ENCODE measurements at places on chromosomes 7 and 10. TPM values are rescaled to one million over a fixed set of nuclear protein-coding genes. Genes with fewer than 3 reads are reported as not detected.

DNA sequence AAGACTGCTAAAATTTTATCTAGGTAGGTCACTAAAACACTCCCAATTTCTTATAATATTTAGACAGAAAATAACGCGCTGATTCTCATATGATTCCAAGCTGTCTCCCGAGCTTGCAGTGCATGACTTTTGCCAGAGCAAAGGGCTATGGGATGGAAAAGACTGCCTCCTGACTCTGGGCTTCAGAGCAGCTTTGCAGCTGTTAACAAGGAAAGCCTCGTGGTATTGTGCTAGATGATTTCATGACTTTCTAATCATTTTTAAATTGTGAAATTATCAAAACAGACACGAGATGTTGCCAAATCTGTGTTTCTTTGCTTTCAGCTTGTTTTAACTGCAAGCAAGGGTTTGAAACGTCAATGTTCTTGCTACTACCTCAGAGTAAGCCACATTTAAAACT is 238.3 kb downstream of the AGMO start:
- DNase-seq: no peak

Gene EPO
- not detected for total RNA-seq

Gene SLC26A5
- not detected for total RNA-seq

Gene AGR3
- total RNA-seq: not detected

DNA sequence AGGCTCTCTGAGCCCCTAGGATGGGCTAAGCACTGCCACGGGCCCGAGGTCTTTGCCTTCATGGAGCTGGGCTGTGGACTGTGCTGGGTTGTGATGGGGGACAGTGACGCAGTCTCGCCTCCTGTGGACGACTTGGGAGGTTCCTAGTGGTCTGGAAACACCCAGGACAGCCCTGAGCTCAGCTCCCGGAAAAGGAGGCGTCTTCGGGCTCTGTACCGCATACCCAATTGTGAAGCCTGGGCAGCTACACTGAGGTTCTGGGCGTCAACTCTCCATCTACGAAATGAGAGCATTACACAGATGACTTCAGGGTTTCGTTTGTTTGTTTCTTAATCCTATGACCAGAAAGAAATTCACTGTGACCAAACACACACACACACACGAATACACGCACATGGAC is 79.6 kb upstream of the KAT6B start:
- DNase-seq: no peak

Gene ITPRID1
- total RNA-seq: not detected

Gene COMTD1
- 139 TPM for total RNA-seq

Gene PRPS1L1
- not detected for total RNA-seq

Gene LRGUK
- 0.61 TPM for total RNA-seq

Gene CTTNBP2
- 21.2 TPM for total RNA-seq

- DNase-seq: no peak
Measured at GRCh38 chr10:123579675-123580074, 86.5 kb upstream of the GPR26 start.

DNA sequence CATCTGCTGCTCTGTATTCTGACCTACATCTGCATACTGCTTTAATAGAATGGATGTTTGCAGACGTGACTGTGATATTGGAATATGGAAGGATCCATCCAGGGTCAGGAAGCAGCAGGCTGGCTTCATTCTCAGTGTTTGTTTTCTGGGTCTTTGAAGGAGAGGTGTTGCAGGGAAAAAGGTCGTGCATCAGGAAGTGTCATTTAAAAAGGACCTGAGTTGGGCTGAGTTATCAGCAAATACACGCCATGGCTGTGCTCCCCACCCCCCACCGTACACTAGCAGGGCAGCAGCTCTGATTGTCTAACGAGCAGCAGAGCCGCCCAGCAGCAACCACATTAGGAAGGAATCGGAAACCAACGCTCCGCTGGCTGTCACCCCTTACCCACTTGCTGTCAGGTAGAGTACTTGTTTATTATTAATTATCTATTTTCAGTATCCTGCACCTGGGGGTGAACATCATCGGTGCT is 63.1 kb upstream of the STEAP1B start:
- DNase-seq: no peak

Gene CYP3A4
- total RNA-seq: not detected

Gene NUTM2B
- total RNA-seq: 1.5 TPM

GRCh38 chr10:79386637-79387465 is 39.6 kb downstream of the PPIF start:
- DNase-seq: no peak

- no peak for DNase-seq
Measured at GRCh38 chr7:51847461-51848134, 531.0 kb upstream of the COBL start.

Gene TMEM270
- total RNA-seq: not detected

- DNase-seq: no peak
Measured at GRCh38 chr7:155363852-155364600, 66.3 kb downstream of the INSIG1 start.

Gene HECW1
- 0.19 TPM for total RNA-seq

DNA sequence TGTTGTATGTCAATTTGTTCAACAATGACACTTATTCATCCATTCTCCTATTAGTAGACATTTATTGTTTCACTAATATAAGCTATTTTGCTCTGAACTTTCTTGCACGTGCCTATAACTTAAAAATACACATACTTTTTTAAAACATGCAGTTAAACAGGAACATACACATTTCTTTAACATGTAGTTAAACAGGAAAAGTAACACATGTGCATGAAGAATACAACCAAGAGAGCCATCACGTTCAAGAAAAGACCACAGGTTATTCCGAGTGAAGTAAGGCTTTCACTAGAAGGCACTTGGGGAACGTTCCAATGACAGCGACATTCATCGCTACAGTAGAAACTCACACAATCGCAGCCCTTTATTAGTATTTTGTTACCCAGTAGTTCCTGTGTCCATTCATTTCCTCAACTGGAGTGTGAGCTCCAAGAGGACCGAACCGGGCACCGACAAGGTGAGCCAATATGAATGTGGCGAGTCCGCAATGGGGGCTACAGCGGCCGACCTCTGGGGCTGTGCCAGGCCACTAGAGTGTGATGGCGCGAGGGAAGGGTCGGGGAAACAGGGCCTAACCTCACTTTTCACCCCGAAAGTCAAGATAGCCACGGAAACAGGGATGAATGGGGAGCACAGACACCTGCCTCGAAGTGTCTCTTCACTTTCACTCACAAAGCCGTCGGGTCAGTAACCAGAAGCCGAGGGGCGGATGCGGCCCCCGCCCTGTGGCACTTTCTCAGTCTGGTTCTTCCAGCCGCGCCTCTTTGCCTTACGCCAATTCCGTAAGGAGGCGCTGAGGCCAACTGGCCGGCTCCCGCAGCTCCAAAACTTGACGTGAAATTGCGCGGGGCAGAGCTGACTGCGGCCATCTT is 775 bp upstream of the SEPTIN7 start:
- peak; percentile 61 for DNase-seq

DNA sequence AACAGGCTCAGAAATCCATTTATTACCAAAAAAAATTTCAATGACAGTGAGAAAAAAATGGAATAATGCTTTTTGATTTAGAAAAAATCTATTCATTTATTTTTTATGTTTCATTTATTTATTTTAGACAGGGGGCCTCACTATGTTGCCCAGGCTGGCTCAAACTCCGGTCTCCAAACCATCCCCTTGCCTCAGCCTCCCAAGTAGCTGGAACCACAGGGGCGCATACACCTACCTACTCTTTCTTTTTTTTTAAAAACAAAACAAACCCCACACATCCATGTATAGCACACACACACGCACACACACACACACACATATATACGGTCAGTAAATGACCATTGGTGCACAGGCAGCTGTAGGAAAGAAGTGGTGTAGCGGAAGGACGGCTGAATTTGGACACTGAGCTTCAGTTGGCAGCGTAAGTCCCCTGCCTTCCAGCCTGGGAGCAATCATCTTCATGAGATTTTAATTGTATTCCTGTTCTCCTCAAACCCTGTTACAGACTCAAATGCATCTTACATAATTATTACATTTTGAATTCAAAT is 28.8 kb downstream of the ARL4A start:
- DNase-seq: no peak

Gene TMEM236
- total RNA-seq: 0.76 TPM

- no peak for DNase-seq
Measured at GRCh38 chr10:35795131-35795824, 153.2 kb upstream of the FZD8 start.

DNA sequence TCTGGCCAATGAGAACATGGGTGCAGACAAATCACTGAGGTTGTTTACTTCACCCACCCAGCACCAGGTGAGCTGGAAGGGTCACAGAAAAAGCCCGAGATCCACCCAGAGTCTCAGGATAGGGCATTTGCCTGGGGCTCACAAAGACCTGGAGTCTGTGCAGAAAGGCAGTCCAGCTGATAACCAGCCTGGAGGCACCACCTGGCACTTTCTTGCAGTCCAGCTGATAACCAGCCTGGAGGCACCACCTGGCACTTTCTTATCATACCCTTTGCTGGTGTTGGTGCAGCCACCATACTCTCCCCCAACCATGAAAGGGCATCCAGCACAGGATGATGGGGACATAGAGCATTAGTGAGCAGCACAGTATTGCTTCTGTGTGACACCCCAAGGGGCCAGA is 104.1 kb downstream of the PPP1R3C start:
- no peak for DNase-seq
